ENCODE measurements at places on chromosomes 6 and 20.

GRCh38 chr6:147078602-147079001, 125.6 kb upstream of the STXBP5 start:
- DNase-seq: no peak

GRCh38 chr6:150403458-150404246, 34.8 kb downstream of the IYD start:
- peak; percentile 49 for DNase-seq

GRCh38 chr20:61724376-61724775, 341.3 kb downstream of the TAF4 start:
- DNase-seq: peak; percentile 22

DNA sequence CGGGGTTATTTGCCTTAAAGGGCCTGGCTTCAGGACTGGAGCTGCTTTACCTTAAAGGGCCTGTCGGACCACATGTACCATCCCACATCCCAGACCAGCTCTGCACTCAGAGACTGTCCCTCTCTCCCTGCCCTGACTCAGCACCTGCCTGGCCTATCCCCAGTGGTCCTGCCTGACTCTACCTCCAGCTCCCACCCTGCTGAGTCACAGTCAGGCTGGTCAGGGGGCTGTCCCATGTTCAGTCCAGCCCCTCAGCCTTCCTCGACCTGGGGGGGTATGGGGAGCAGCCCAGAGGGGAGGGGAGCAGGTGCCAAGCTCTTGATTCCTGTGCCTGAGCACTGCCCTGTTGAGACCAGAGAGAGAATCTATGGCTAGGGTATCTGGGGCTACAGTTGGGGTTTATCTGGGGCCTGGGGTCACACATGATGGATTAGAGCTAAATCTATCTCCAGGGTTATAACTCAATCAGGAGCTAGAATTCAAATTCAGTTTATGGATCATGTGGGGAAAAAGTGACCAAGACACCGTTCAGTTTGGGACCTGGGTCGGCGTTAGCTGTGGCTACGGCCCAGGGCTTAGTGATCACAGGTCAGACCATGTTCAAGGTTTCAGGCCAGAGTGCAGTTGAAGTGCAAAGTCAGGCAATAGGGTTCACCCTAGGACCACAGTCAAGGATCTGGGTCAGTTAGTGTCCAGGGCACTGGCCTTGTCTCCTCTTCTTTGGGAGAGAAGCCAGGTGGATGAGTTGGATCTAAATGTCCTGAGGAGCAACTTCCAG, 9.4 kb upstream of the TRIB3 start:
- no peak for DNase-seq

DNA sequence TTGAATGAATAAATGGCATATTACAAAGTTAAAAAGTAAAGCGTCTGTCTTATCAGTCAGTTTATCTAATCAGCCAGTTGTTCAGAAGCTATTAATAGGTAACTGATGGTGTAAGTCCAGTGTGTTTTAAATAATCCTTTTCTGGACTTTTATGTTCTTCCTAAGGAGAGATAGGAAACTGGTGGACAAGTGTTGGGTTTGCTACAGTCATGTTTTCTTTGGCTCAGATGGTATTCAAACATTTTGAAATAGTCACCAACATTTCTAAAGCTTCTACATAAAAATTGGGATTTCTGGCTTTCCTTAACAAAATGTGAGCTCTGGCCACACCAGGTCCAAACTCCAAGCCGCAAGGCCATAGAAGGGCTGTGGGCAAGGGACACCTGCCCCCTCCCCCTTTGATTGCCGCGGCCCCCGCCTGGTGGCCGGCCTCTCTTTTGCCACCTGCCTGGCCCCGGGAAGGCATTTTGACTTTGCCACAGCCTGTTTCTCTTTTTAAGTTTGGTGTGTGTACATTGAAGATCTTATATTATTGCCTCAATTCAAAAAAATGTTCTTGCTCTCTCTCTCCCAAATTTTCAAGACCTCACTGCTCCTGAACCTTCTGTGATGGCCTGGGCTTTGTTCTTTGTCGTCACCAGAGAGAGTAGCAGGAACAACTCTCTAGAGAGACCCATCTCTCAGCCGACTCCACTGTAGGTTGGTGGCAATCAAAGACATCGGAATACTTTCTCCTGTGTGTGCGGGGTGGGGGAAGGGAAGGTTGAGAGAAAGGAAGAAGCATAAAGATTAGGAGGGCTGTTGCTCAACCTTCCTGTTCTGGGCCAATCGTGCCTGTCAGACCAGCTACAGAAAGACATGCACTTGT, 84.0 kb upstream of the ZNF217 start:
- peak; percentile 27 for DNase-seq

Measured in HEK293T (cell line).